ENCODE measurements at places on chromosomes 3 and 15.

DNA sequence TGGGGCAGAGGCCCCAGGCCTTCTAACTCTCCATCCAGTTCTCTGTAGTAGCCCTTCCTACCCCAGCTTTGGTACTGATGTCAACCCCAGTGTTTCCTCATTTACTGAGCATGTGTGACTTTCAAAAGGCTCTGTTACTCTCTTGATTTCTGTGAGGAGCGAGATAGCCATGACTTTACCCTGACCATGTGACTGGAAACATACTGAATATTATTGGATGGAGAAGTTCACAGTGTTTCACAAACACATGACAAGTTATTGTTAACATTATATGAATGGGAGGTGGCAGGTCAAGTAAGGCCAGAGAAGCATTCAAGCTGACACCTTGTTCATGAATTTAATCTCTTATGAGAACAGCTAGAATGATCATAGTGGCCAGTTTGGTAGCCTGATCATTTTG is 53.7 kb downstream of the MAGI1 start:
- no peak for DNase-seq

DNA sequence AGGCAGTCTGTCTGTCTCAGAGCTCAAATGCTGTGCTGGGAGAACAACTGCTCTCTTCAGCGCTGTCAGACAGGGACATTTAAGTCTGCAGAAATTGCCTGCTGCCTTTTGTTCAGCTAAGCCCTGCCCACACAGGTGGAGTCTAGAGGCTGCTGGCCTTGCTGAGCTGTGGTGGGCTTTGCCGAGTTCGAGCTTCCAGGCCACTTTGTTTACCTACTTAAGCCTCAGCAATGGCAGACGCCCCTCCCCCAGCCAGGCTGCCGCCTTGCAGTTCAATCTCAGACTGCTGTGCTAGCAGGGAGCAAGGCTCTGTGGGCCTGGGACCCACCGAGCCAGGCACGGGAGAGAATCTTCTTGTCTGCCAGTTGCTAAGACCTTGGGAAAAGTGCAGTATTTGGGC is 25.0 kb upstream of the RPP14 start:
- no peak for DNase-seq

- no peak for DNase-seq
Measured at GRCh38 chr3:16633948-16634347, 28.7 kb upstream of the DAZL start.

- DNase-seq: no peak
Measured at GRCh38 chr3:136835813-136836510, 17.0 kb downstream of the SLC35G2 start.

GRCh38 chr3:141388823-141389621 is 20.7 kb downstream of the ZBTB38 start:
- no peak for DNase-seq
